ENCODE measurements at places on chromosomes 7 and 10.

DNA sequence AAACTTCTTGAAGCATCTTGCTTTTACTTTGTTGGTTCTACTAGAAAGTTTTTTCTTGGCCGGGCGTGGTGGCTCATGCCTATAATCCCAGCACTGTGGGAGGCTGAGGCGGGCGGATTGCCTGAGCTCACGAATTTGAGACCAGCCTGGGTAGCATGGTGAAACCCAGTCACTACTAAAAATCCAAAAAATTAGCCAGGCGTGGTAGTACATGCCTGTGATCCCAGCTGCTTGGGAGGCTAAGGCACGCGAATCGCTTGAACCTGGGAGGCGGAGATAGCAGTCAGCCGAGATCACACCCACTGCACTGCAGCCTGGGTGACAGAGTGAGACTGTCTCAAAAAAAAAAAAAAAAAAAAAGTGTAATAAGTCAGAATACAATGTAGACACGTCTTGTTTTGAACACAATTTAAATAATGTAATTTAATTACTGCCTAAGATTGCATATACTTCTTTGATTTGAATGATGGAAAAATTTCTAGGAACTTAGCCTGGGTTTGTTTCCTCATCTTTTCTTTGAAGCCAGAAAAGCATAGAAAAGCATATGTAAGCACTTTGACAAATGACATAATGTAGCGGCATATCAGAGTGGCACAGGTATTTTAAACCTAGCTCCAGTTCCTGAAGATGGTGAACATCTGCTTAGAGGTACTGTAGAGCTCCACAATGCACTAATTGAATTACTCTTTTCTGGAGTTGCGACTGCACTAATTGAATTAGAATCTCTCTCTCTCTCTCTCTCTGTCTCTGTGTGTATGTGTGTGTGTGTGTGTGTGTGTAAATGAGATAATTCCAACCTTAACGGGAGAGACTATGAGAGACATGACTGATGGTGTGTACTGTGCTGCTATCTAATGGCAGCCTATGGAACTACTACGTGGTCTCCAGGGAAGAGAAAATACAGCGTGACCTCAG, 87.8 kb downstream of the BTRC start:
- DNase-seq: no peak

DNA sequence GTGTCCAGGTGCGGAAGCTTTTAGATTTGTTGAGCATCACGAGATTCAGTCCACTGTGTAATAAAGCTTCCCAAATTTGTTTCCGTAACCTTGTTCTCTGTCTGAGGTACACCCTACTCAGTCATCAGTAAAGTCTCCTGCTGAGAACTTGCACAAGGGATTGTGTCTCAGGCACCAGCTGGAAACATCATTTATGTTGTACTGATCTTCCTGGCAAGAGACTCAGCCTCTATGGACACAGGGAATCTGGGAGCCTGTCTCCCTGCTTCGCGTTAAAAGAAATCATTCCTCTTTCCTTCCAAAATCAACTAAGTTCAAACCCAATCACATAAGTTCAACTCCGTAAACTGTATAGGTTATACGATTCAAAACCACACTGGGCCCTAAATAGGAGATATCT, 336.8 kb downstream of the GPR37 start:
- DNase-seq: no peak

- no peak for DNase-seq
Observed at GRCh38 chr10:64576497-64576896, 1055.3 kb downstream of the REEP3 start.

DNA sequence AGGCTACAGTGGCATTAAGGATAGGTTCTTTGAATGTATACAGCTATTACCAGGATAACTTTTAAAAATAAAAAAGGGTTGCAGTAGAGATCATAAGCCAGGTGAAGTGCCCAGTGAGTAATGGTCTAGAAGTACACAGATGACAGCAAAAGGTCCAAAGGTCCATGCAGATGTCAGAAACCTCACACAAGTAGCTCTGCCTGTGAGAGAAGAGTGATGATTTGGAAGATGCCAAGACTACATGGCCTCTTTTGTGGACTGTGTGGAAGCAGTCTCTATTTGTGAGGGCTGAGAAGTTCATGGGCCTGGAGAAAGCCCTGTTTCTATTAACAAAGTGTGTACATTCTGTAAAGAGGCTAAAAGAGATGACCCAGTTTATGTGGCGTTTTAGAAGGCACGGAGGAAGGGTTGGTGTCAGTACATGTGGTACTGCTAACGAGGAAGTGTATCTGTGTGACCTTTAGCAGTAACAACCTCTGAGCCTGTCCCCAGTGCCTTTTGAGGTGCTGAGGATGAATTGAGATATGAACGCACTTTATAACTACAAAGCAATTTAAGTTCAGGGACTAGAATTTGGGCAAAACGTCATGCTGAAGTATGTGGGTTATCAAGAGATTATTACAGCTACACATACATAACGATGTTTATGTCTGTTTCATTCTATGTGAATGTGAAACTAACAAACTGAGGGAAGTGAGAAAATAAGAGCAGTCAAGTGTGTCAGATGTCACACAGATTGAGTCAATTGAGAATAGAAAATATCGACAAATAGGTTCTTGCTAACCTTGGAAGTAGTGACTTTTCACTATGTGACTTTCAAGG, 7.6 kb downstream of the CYCS start:
- no peak for DNase-seq

DNA sequence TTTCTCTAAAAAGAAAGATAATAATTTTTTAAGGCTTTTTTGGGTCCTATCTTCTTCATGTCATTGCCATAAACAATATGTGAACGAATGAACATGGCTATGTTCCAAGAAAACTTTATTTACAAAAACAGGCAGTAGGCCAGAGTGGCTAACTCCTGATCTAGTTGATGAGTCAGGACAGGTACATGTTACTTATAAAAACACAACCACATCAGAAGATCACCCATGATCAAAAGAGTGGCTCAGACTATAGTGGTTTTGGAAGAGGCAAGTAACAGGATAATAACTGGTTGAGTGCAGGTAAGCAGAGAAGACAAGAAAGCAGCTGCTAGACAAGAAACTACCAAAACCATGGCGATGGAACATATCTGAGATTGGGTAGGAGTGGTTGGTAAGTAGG, 468.7 kb downstream of the KCNMA1 start:
- no peak for DNase-seq

GRCh38 chr10:11255156-11255555, 237.5 kb downstream of the CELF2 start:
- DNase-seq: no peak

GRCh38 chr10:16952080-16952479, 134.9 kb upstream of the RSU1 start:
- DNase-seq: no peak

DNA sequence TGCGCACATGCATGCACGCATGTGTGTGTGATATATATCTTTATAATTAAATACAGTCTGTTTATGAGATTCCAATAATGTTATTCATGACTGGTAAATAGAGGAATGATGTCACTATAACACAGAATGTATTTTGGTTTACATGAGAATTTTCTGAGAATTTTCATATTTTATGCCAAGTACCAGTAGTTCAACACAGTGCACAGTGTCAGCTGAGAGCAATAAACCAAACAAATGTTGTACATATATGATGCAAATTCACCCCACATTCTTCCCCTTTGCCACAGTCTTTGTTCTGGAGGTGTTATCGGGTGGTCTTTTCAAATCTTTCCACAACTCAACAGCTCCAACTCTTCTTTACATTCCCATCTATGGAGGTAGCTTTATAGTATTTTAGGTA, 462.2 kb upstream of the GRM3 start:
- no peak for DNase-seq

GRCh38 chr10:53115660-53116059, 343.1 kb upstream of the MBL2 start:
- no peak for DNase-seq

GRCh38 chr10:125156196-125156595, 4.2 kb downstream of the CTBP2 start:
- DNase-seq: no peak

- DNase-seq: no peak
Observed at GRCh38 chr10:1661859-1662437, 75.4 kb downstream of the ADARB2 start.

- DNase-seq: no peak
Observed at GRCh38 chr7:141792526-141792925, 2.5 kb downstream of the TAS2R5 start.

DNA sequence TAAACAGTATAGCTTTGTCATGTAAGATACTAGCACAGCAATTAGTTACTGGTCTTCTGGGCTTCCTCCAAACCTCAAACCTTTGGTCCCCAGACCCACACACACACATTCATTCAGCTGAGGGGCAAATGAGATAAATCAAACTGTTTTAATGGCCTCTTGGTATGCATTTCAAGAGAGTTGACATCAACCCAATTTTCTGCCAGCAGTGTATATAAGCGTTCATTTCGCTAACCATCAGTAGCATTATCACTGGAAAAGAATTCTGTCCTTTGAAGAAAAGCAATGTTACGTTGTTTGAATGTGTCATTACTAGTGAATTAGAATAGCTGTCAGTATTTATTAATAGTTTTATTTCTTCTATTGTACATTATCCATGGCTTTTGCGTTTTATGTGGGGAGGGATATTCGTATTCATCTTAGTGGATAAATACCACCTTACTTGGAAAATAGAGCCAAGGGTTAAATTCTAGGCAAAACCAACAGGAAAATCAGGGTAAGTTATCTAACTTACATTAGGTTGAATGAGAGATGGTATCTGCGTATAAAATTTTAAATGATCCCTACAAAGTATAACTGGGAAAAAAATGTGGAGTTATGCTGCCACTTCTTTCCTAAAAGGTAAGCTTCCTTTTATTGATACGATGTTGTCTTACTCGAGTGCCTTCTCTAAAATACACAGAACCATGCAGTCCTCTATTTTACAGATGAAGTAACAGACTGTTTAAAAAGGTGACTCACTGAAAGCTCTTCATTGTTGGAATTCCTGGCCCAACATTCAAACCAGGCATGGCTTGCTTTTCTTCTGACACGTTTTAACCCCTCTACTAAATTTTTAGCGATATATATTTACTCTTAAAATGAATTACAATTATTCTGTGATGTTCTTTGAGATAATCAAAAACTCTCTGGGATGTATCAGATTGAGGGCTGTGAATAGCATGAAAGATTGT, 2.0 kb upstream of the ZMYND11 start:
- DNase-seq: no peak

DNA sequence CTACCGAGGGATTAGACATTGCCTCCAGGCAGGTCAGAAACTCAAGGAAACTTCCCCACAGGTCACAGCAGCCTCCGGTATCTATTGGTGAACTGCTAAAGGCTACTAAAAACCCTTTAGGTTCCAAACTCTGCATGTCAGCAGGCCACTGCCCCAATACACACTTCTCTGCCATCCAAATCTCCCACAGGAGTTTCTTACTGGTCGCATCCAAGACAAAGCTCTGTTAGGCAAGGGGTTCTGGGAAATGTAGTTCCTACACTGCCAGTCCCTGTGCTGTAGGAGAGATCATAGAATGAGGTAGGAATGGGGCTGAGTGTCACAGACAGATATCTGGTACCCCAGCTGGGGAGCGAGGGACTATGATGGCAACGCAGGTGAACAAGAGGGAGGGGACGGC, 757.0 kb upstream of the C7orf33 start:
- DNase-seq: no peak

DNA sequence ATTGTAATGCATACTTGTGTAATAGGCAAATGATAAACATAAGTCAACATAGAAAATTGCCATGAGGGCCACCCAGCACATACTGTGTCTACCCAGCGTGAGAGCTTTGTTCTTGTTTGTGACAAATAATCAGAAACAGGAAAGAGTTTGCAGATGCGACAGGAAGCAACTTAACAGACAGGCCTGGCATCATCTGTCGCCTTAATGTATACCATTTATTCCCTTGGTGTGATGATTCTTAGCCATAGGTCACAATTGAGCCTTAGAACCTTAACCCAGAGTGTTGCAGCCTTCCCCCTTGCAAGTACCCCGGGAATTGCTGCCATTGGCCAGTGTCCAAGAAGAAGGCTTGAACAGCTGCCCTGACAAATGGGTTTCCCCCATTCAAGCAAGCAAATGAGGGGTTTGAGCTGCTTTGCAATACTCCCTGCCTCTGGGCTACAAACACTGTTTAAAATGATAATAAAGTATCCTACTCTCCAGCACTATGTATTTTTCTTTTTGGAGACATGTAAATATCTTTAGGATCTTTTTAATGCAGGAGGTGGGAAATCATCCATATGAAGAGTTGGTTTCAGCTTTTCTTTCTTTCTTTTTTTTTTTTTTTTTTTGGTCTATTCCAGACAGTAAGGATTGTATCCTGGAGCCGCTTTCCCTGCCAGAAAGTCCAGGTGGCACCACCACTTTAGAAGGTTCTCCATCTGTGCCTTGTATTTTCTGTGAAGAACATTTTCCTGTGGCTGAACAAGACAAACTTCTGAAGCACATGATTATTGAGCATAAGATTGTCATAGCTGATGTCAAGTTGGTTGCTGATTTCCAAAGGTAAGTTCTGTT, 80.0 kb downstream of the ZNF277 start:
- no peak for DNase-seq

GRCh38 chr7:31073326-31074119, 21.4 kb downstream of the ADCYAP1R1 start:
- no peak for DNase-seq

DNA sequence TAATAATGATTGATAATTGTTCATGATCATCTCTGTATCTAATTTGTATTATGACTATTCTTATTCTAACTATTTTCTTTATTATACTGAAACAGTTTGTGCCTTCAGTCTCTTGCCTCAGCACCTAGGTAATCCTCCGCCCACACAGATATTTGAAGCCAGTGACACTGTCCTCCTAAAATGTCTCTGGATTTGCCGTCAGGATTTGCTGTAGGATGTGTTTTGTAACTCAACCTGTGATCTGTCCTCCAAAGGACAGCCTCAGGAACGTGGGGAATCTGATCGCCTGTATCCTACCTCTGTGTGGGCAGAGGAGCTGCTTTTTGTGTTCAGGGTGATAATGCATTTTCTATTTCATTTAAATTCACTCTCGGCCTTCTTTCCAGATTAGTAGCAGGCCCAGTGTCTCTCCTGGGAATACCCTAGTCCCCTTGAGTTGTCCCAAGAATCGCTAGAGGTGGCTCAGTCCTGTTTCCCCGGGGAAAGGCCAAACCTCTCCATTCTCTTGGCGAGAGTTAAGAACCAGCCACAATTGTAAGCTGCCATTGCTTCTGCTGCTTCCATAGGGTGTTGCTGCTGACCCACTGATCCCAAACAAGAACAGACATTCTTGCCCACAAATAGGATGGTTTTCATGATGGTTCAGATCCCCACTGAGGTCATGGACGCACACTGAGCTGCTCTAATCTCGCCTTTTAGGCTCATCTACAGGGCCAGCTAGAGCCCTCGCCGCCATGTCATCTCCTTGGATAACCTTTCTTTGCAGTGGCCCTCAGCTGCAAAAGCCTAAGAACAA, 136.2 kb upstream of the KCNMA1 start:
- no peak for DNase-seq

- no peak for DNase-seq
Observed at GRCh38 chr10:68231106-68231816, 652 bp downstream of the ATOH7 start.

- no peak for DNase-seq
Observed at GRCh38 chr10:60760711-60761210, 17.5 kb upstream of the CDK1 start.
